ENCODE measurements at places on chromosomes 7 and 10.
A peak's percentile ranks its signal among the peaks of the same experiment; 100 is the strongest.

GRCh38 chr7:23196306-23196705 lies 14.5 kb downstream of the NUP42 start:
- no peak for DNase-seq

- DNase-seq = no peak
These were observed 97.1 kb downstream of the GPR85 start for GRCh38 chr7:112989531-112989930.

DNA sequence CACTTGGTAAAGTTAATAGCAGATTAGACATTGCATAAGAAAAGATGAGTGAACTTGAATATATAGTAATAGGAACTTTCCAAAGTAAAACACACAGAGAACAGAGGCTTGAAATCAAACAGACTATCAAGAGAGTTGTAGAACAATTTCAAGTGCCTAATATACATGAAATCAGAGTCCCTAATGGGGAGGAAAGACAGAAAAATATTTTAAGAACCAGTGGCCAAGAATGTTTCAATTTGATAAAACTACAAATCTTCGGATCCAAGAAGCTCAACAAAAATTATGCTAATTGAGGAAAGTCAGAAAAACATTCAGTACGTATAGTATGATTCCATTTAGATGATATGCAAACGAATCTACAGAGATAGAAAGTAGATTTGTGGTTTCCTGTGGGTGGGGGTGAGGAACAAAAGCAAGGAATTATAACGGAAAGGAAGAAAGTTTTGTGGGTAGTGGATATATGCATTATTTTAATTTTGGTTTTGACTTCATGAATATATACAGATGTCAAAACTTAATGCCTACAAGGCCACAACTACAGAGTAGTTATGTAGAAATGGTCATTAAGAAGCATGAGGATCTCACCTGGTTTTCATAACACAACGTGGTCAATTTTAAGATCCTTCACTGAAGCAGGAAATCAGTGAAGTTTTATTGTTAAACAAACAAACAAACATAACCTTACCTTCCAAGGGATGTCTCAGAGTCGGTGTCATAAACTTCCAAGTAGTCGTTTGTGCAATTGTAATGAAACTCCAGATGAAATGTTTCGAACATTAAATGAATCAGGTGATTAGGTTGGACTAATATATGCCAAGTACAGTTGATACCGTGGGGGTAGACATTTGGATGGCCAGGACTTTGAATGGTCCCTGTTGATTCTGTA lies 62.0 kb downstream of the CUBN start:
- DNase-seq = no peak

DNA sequence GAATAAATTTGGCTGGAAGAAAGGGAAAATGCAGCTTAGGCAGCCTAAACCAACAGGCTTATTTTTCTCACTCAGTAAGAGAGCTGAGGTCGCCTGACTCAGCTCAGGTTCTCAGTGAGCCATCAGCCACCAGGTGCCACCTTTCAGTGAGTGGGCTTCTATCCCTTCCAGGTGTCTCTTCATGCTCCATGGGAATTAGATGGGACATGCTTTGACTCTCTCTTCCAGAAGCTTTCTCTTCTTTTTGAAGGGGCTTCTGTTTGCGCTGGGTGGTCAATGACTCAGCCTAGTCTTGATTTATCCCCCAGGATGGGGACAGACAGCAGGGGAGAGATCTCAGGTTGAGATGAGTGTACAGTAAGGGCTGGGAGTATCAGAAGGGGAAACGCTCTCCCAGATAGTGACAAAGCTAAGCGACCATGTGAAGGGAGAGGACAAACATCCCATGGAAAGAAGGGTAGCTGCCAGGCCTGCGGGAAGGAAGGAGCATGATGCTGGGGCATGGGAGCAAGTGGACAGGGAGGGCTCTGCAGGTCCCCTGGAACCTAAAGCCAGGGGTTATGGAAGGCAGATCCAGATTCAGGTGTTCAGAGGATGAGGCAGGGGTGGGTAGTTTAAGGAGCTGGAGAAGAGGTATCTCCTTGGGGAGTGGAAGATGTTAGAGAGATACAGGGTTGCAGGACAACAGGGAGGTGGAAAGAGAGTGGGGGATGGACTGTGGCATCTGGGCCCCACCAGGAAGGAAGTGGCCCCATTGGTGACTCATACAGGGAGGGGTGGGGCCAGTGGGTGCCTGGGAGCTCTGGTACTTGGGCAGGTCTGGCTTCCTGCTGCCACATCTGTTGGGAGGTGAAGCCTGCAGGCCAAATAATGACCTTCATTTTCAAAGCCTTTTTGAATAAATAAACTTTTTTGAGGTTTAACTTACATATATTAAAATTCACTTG lies 32.5 kb downstream of the OGDH start:
- DNase-seq = no peak

DNA sequence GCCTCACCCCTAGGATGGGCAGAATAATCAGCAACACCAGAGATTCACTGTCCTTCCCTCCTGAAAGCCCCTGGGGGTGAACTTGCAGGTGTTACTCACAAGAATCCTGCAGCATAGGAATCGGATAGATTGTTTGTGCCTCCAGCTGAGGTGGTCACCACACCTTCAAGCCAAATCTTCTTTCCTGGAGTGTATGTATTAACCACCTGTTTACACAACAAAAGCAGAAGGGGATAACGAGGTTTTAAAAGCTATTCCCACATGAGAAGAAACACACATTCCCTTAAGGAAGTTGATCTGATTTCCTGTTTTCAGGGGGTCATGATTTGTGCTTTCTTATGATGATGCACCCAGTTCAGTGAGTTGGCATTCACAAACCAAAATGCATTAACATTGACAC lies 173.8 kb upstream of the HPS1 start:
- no peak for DNase-seq

GRCh38 chr7:131489881-131490280 lies 66.5 kb downstream of the PODXL start:
- no peak for DNase-seq

GRCh38 chr10:30821994-30822692 lies 192.6 kb upstream of the LYZL2 start:
- DNase-seq = no peak

GRCh38 chr7:29884399-29885272 lies 78.3 kb downstream of the WIPF3 start:
- DNase-seq = no peak

- no peak for DNase-seq
These were observed 183.1 kb downstream of the NRP1 start for GRCh38 chr10:33151344-33151864.

DNA sequence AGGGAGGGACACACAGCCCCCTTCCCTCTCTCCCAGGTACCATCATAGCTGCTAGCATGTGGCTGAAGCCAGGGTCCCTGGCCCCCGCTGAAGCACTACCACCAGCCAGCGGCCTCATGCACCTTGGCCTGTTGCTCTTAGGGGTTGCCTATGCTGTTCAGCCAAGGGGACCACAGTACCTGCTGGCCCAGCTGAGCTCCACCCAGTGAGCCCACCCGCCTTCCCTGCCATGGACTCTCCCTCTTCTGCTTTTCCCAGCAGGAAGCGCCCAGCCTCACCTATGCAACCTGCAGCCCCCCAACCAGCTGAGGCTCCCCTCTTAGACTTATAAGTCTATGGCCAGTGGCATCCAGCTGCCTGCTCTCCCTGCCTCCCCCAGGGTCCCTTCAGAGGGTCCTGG lies 8.7 kb upstream of the MTPAP start:
- no peak for DNase-seq

DNA sequence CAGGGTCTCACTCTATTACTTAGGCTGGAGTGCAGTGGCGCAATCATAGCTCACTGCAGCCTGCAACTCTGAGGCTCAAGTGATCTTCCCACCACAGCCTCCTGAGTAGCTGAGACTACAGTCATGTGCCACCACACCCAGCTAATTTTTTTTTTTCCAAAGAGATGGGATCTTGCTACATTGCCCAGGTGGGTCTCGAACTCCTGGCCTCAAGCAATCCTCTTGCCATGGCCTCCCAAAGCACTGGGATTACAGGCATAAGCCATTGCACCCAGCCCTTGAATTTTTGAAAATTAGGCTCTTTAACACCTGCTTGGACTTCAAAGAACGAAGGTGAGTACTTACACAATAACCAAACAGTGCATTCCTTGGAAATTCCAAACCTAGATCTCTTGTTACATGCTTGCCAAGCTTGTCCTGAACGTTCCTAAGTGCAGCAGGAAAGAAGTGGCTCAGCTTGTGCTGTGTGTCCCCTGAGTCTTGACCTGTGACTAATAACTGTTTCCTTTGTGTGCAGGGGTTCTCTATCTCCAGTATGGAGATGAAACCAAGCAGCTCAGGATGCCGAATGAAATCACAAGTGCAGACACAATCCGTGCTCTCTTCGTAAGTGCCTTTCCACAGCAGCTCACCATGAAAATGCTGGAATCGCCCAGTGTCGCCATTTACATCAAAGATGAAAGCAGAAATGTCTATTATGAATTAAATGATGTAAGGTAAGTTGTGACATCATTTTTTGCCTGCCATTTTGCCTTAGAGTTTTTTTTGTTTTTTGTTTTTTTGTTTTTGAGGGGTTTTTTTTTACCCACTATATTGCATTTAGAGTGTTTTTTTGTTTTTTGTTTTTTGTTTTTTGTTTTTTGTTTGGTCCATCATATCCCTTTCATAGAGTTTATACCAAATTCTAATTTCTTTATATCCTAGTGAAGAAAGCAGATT lies 223.8 kb downstream of the KIAA1217 start:
- DNase-seq = no peak

- DNase-seq = no peak
These were observed 232.4 kb downstream of the ELMO1 start for GRCh38 chr7:37216156-37216852.

DNA sequence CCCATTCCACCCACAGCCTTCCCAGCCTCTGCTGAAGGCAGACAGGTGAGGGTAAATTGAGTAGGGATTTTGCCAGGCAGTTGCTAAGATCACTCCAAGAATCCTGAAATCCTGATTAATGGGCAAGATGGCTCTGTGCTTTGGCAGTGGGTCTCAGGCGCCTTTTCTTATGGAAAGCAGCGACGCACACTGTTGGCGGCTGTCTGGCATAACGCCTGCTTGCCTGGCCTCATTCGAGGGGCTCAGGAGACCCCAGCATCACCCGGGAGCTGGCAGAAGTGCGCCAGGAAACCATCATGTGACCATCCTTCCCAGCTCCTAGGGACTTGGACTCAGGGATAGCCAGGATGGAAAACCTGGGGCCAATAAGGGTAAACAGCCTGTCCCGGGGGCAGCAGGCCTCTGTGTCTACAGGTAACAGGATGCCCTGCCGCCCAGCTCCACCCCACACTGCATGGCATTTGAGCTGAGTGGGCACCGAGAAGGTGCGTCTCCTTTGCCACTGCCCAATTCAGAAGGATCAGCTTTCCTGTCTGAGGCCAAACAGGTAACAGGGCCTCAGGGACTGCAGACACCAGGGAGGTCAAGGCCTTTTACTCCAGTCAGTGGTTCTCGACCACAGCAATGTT lies 98.6 kb downstream of the FAM53B start:
- DNase-seq = no peak

DNA sequence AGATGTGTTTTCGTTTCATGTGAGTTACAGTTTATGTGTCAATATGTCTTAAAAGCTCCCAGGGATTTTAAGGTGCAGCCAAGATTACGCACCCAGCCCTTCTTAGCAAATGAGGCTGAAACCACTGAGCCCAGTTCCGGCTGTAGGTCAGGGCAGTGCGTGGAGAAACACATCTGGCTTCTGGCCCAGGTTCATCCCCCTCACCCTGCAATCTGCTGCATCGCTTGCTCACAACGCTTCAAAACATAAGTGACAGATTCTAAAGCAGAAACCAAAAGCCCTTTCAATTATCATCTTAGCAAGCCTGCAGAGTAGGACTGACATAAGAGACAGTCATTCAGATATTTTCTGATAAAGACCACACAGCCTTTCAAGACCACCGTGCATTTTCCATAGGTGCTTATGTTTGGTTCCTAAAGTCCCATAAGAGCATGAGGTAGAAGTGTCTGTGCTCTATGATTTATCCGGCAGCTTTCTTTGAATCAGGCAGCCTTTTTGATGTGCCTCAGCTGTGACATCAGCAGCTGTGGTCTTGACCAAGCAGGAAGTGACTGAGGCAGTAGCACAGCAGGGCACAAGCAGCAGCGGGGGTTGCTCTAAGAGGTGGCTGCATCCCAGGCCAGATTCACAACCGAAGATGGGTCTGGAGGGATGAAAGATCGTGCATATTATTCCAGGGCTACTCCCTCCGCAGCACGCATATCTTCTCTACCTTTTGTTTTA lies 72.1 kb upstream of the LYZL2 start:
- no peak for DNase-seq

GRCh38 chr10:130141878-130142277 lies 5.7 kb downstream of the GLRX3 start:
- DNase-seq = no peak

- no peak for DNase-seq
These were observed 91.7 kb upstream of the IL6 start for GRCh38 chr7:22635349-22635748.

GRCh38 chr7:157432541-157432956 lies 95.7 kb downstream of the DNAJB6 start:
- DNase-seq = no peak

- DNase-seq = no peak
These were observed 58.7 kb downstream of the PIK3AP1 start for GRCh38 chr10:96661632-96662031.

DNA sequence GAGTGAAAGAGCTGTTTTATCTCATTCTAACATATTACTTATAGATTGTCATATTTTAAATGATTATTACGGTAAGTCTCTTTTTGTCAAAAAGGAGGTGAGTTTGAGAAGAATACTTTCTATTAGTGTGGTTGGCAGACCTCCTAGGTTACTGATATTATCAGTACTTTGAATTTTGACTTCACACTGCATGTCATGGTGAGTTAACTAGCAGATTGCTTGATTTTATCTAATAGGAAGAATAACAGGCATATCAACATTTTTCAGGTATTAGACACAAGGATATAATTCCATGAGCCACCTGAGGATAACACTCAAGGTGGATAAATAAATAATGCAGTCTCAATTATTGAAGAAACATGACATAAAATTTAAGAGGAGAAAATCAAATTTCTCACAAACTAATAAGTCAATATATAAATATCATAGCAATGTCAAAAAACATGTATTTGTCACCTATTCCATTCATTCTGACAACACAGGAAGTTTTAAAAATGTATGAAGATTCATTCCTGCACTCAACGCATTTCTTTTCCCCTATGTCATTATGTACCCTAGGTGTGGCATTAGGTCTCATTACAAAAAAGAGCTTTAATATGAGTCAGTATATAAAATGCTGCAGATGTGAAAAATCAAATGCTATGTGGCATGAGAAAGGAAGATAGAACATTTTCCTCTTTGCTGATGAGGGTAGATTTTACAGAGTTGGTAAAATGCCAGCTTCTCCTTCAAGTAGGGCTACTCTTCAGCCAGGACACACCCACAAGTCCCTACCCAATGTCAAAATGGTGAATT lies 1621.6 kb downstream of the REEP3 start:
- no peak for DNase-seq

GRCh38 chr7:135260930-135261721 lies 27.5 kb downstream of the STRA8 start:
- DNase-seq = no peak

GRCh38 chr7:156614434-156615264 lies 25.9 kb upstream of the RNF32 start:
- no peak for DNase-seq

- peak; percentile 8 for DNase-seq
These were observed 10.5 kb downstream of the LSM5 start for GRCh38 chr7:32479574-32480200.
